ENCODE measurements at places on chromosomes 5 and 9.

DNA sequence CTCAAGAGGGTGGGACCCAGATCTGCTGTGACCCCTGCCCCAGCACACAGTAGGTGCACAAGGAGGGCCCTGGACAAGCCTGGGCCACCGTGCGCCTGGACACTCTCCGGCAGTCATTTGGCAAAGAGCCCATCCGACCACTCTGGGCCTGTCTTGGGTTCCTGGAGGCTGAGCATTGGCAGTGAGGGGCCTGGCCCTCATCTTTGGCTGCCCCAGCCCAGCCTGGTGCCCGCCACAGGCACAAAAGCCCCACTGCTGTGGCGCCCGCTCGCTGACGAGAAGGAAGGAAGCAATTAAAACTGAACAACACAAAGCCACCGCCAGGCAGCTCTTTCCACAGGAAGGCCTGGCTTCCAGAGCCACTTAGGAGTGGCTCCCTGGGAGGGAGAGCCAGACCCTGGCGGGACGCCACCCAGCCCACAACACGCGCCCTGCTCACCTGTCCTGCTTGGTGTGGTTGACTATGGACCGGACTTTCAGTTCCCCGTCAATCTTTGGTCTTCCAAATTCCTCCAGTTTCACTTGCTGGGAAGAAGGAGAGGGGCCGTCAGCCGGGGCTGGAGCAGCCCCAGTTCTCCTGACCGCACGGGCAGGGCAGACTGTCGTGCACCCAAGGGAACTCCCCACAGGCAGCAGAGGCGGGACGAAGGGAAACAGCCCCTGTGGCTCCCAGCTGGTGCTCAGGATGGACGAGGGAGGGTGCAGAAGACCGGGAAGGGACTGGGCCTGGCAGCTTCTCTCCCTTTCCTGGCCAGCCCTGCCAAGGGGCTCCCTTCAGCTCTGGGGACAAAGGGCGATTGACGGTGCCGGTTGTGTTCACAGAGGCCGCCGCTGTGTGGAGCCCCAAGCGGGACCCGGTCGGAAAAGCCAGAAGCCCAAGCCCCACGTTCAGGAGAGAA lies 50.9 kb upstream of the SARDH start:
- no peak for DNase-seq

GRCh38 chr5:51621156-51621555 lies 237.9 kb downstream of the ISL1 start:
- no peak for DNase-seq

DNA sequence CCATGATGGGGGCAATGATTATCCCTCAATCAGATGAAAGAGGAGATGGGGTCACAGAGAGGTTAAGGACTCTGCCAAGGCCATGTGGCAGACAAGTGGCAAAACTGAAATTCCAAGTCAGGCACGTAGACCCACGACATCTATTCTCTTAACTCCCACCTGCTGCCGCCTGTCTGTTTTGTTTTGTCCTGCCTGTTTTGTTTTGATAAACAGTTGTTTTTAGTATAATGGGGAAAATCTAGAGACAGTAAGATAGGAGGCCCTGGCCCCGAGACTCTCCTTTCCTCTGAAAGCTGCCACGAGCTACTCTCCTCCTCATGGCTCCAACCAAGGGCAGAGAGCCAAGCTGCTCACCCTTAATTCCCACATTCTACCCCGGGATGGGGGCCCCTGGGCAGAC lies 4.9 kb downstream of the FSTL4 start:
- DNase-seq = no peak

DNA sequence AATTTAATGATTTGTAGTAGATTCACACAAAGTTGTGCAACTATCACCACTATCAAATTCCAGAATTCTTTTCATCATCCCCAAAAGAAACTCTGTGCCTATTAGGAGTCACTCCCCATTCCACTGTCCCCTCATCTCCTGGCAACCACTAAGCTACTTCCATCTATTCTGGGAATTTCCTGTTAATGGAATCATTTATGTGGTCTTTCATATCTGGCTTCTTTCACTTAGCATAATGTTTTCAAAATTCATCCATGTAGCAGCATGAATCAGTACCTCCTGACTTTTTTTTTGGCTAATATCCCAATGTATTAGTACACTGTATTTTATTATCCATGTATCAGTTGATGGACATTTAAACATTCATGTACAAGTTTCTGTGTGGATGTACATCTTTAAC lies 157.6 kb downstream of the TTC39B start:
- DNase-seq = no peak

- DNase-seq = no peak
Observed at GRCh38 chr5:61275841-61276240, 56.2 kb upstream of the ZSWIM6 start.

- no peak for DNase-seq
Observed at GRCh38 chr9:31730398-31730797, 654.0 kb upstream of the ACO1 start.

- DNase-seq = no peak
Observed at GRCh38 chr5:146762830-146763229, 115.7 kb downstream of the PPP2R2B start.

DNA sequence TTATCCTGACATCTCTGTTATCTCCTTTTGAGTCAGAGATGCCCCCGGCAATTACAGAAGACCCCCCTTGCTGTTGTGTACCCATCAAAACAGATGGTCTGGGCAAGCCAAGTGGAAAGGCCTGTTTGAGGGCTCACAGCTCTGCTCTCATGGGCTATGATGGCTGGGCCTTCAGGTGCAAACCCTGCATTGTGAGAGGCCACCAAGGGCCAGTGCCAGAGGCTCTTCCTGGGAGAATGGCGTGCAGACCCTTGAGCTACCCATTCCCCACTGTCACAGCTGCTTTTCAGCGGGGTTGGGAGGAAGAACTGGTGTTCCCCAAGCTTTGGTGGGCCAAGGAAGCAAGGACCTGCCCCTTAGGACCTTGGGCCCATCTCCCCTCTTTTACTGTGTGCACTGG lies 174.7 kb upstream of the PPP1R26 start:
- DNase-seq = peak; percentile 10

DNA sequence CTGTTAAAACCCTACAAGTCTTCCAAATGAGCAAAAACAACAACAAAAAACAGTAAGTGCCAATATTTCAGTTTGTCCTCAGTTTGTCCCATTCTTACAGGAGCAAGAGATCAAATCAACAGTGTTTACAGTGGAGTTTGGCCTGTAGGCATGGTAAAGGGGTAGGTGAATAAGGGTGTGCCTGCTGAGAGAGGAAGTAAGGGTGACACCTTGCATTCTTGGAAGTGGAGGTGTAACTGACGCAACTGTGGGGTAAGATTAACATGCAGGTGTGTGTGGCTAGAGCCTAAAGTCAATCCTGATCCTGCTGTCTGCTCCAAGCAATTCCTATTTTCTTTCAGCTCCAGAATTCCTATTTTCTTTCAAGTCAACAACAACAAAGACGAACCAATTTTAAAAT lies 43.4 kb downstream of the PFDN1 start:
- DNase-seq = no peak

GRCh38 chr9:94895668-94896067 lies 169.2 kb downstream of the AOPEP start:
- no peak for DNase-seq

DNA sequence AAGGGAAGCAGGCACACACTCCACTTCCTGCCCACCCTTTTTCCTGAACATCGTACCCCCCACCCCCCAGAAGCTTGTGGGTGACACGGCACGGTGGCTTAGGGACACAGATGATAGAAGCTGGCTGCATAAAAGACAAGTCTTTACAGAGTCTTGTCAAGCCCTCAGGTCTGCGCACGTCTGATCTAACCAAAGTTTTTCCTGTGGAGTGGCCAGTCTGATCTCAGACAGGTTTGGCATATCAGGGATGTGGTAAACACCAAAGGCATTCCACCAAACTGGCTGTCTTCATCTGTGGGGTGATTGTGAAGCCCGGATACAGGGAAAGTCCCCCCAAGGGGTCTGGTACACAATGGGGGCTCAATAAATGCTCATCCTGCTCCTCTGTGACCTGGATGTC lies 50.0 kb downstream of the CRB2 start:
- no peak for DNase-seq

DNA sequence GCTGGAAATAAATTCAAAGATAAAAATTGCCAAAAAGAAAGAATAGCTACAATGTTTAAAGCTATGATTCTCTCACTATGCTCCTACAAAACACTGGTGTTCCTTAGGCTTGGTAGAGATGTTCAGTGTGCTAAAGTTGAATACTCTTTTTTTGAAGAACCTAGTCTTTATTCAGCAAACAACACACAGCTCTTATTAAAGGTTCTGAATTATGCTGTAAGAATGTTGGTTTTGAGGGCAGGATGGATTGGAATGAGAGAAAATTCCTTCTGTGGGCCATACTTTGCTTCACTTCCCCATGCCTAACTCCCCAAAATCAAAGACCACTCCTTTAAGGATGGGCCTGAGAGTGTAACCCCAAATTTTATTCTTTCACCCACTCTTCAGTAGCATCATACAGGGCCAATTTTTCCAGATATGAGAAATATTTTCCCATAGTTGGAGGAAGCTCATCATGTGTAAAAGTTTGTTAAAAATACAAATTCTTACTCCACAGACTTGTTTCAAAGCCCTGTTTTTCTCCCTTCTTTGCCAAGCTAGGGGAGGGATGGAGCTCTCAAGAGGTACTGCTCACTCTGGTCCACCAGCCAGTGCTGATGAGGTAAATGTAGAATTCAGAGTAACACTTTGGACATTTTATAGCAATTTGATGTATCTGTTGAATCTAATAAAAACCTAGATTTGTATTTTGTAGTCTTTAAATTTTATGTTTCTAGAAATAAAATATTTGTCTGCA lies 99.3 kb downstream of the GDNF start:
- DNase-seq = no peak

- no peak for DNase-seq
Observed at GRCh38 chr5:139823757-139824355, 28.2 kb downstream of the PSD2 start.

GRCh38 chr5:179382486-179382885 lies 37.2 kb upstream of the ADAMTS2 start:
- DNase-seq = no peak

- no peak for DNase-seq
Observed at GRCh38 chr9:104536756-104537155, at the start of gene OR13C3. OR13C3 (minus strand) TSS chr9:104536856; CDS start chr9:104536723, 133 bp downstream.

DNA sequence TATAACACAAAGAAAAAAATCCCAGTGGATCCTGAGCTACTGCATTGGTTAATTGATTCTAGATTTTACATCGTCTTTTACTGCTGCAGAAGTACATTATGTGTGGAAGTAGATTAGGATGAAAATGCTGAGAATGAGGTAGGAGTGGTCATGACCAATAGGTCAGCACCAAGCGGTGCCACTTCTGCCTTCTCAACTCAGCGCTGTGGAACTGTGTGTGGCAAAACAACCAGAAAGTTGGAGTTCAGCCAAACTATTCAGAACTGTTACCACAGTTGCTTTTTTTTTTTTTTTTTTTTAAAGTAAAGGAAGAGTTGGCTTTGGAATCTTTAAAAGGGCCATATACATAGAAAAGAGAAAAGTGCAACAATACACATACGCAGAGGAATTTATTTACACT lies 24.2 kb downstream of the POU5F2 start:
- DNase-seq = no peak

DNA sequence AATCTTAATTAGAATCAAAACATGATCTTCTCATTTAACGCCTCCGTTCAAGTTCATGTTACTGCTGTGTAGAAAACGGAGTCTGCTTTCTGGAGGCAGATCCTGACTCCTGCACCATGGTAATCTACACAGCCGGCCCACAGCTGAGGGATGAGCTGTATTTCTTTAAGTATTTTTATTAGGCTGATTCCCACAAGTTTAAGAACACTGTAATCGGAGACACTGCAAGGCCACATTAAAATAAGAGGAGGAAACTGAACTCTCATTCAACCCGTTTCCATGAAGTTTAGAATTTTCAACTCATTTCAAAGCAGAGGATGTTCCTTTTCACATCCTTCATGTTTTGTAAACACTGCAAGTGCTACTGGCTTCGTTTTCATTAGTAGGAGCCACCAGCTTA lies 372.2 kb downstream of the NFIB start:
- no peak for DNase-seq

GRCh38 chr5:156329171-156329611 lies 2.2 kb downstream of the SGCD start:
- DNase-seq = no peak

- no peak for DNase-seq
Observed at GRCh38 chr5:156031181-156031580, 295.8 kb upstream of the SGCD start.

- DNase-seq = no peak
Observed at GRCh38 chr9:97473717-97474116, 27.7 kb upstream of the TMOD1 start.

GRCh38 chr9:1907465-1907864 lies 107.7 kb upstream of the SMARCA2 start:
- no peak for DNase-seq

DNA sequence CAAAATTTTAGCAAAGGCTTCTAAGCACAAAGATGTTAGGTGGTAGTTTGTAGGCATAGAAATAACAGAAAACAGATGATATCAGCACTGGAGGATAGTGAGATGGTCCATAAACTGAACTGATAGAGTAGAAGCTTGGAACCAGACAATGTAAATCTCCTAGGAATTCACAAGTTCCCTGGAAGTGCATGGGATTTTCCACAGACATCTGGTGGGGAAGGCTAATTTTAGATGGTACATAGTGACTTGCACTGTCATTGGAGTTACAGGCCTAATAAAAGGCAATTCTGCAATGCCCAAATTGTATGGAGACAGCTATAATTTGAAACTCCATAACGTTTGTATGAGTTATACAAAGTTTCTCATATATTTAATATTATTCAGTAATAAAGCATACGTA lies 653.0 kb upstream of the MEF2C start:
- DNase-seq = no peak

DNA sequence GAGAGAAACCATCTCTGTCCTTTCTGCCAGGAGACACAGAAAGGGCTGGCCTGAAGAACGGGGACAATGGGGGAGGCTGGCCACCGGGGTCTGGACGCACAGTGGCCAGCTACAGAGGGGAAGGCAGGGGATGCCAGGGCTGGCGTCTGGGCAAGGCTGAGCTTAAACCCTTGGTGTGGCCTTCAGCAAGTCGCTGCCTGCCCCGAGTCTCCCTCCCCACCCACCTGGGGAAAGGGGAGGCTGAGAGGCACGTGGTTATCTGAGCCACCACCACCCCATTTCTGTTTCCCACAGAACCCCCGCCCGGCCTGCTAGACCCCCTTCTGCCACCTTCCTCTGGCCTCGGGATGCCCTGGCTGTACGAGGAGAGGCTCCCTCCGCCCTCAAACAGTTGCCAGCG lies 115.3 kb downstream of the VAV2 start:
- no peak for DNase-seq

- no peak for DNase-seq
Observed at GRCh38 chr9:87787735-87788134, 61.8 kb downstream of the CTSL start.

GRCh38 chr9:122912964-122913673 lies at the start of gene ZBTB6:
ZBTB6 (minus strand) TSS chr9:122913323; CDS start chr9:122912072, 1,251 bp downstream.
- peak; percentile 83 for DNase-seq

DNA sequence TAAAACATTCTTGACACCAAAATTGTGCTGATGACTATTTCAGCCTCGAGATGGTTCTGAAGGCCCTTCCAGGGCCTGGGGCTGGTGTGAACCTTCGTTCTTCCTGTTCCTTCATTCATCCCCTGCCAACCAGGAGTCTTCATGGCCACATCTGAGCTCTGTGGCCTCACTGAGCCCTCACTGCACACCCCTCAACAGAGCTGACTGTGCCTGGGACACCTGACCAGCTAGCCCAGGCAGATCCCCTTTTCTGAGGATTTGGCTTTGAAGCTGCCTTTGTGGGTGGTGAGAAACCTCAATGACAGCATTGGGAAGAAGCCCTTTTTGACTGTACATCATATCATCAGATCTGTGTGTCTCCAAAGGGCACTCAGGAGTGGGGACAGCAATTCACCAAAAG lies 13.8 kb downstream of the AK8 start:
- DNase-seq = no peak

All from GM10248 (cell line).